ENCODE measurements at places on chromosomes 5 and 9. TPM values are rescaled to one million over a fixed set of nuclear protein-coding genes. Genes with fewer than 3 reads are reported as not detected.
A peak's percentile ranks its signal among the peaks of the same experiment; 100 is the strongest.

The PCDHGB2 gene
- 0.76 TPM for total RNA-seq

The SPINK1 gene
- total RNA-seq = not detected

The SH3PXD2B gene
- 0.33 TPM for total RNA-seq

The C9orf85 gene
- total RNA-seq = 12.6 TPM

The LRRC19 gene
- total RNA-seq = not detected

The SV2C gene
- 0.06 TPM for total RNA-seq

The KIF4B gene
- not detected for total RNA-seq

DNA sequence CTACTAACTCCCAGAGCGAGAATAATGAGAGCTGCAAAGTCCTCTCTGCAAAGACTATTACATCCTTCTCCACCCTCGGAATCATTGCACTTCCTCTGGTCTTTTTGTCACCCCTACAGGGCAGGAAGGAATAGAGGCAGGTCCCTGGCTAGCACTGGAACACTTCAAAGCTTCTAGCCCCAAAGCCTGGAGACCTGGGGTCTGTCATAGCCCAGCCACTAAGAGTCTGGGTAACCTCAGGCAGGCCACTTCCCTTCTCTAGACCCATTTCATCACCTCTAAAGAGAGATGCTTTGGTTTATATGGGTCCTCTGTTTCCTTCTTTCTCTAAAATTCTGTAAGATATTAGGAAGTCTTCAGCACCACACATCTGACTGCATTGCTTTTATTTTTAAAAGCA is 6.7 kb downstream of the ADRB2 start:
- peaks cover 7% of the 10 kb centered on the region for H3K36me3 ChIP-seq
- no peak for DNase-seq
- peak overlapping the region; percentile 93 for H3K27ac ChIP-seq
- H3K4me1 ChIP-seq = peaks cover 93% of the 10 kb centered on the region
- H3K4me3 ChIP-seq = peak overlapping the region; percentile 91
- no peaks in the 10 kb centered on the region for H3K27me3 ChIP-seq

GRCh38 chr5:159469496-159470372 is 139.4 kb upstream of the IL12B start:
- peaks cover 59% of the 10 kb centered on the region for H3K27me3 ChIP-seq
- no peak overlapping the region for H3K27ac ChIP-seq
- peaks cover 7% of the 10 kb centered on the region for H3K36me3 ChIP-seq
- peak overlapping the region; percentile 4 for H3K4me3 ChIP-seq
- peaks cover 20% of the 10 kb centered on the region for H3K4me1 ChIP-seq

GRCh38 chr9:108854641-108855528 is 901 bp downstream of the ACTL7B start:
- H3K27ac ChIP-seq = no peak overlapping the region
- H3K27me3 ChIP-seq = peaks cover 4% of the 10 kb centered on the region
- no peaks in the 10 kb centered on the region for H3K4me1 ChIP-seq
- no peaks in the 10 kb centered on the region for H3K36me3 ChIP-seq

DNA sequence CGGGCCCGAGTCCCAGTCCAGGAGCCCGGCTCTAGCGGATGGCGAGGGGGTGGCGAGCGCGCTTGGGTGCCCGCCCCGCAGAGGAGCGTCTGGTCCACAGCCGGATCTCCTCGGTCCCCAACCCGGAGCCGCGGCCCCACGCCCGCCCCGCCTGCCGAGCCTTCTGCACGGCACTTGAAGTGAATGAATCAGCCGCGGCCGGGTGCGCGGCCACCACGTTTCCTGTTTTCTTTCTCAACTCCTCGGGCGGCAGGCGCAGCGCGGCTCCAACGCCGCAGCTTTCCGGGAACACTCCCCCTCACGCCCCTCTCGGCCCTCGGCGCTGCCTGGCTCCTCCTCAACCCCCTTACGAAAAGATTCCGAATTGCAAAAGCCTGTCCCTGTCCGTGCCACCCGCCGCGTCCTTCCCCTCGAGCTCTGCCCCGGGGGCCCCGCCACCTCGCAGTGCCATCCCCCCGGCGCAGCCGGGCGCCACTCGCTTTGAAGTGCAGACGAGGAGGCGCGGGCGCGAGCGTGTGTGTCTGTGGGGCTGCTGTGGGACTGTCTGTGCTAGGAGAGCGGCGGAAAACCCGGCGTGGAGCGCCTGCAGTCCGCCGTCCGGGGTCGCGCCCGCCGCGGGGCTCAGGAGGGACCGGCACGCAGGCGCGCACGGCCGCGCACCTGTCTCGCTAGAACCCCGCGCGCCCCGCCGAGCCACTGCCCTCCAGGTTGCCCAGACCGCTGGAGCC is 456.6 kb downstream of the RAB3C start:
- peak; percentile 98 for DNase-seq
- no peaks in the 10 kb centered on the region for H3K27me3 ChIP-seq

- DNase-seq = no peak
- H3K4me1 ChIP-seq = peaks cover 11% of the 10 kb centered on the region
- H3K27me3 ChIP-seq = peaks cover 9% of the 10 kb centered on the region
- H3K36me3 ChIP-seq = no peaks in the 10 kb centered on the region
- no peak overlapping the region for H3K27ac ChIP-seq
Measured at GRCh38 chr5:173050791-173051190, 5.4 kb upstream of the CREBRF start.

GRCh38 chr5:149240354-149240998 is 31.2 kb upstream of the AFAP1L1 start:
- peaks cover 21% of the 10 kb centered on the region for H3K4me1 ChIP-seq
- no peaks in the 10 kb centered on the region for H3K27me3 ChIP-seq
- peak; percentile 88 for DNase-seq
- H3K27ac ChIP-seq = peak overlapping the region; percentile 83

GRCh38 chr5:21802869-21803490 is 1050.2 kb downstream of the CDH12 start:
- H3K4me1 ChIP-seq = no peaks in the 10 kb centered on the region
- H3K27me3 ChIP-seq = no peaks in the 10 kb centered on the region
- H3K36me3 ChIP-seq = peaks cover 5% of the 10 kb centered on the region
- H3K4me3 ChIP-seq = no peak overlapping the region
- no peak for DNase-seq
- no peak overlapping the region for H3K27ac ChIP-seq

DNA sequence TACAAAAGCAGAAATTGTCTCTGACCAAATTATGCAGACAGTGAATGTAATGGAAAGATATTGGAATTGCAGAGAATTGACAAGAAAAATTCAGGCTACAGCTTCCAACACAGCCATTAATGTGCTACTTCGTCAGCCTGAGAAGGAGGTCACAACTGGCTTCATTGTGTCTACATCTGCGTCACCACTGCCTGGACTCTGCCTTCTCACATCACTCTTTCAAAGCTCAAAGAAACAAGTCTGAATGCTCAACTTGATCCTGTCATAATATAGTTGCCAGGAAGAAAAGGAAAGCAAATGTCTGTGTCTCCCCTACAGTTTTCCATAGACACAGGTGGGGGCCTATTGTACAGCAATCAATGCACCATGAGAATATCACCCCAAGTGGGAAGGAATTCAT is 806.5 kb upstream of the CDH10 start:
- H3K4me3 ChIP-seq = no peak overlapping the region
- no peak for DNase-seq
- no peaks in the 10 kb centered on the region for H3K4me1 ChIP-seq
- peaks cover 7% of the 10 kb centered on the region for H3K36me3 ChIP-seq
- no peaks in the 10 kb centered on the region for H3K27me3 ChIP-seq

DNA sequence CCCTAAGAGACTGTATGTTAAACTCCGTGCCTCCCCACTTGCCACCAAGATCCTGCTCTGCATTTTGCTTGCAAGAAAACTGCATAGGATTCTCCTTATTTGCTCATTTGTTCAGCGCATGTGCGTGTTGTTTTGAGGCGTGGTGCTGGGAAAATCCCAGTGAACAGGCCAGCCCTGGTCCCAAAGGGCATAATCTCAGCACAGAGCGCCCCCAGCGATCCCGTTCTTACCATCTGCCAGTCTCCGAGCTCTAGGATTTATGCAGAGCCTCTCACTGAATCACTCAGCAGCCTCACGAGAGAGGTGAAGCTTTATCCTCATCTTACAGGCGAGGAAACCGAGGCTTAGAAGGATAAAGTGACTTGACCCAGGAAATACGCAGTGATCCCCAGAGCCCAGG is 11.5 kb downstream of the PRRX2 start:
- DNase-seq = no peak
- no peaks in the 10 kb centered on the region for H3K36me3 ChIP-seq
- H3K27me3 ChIP-seq = peaks cover 6% of the 10 kb centered on the region
- no peak overlapping the region for H3K27ac ChIP-seq

- H3K27me3 ChIP-seq = no peaks in the 10 kb centered on the region
- no peak overlapping the region for H3K27ac ChIP-seq
- no peak for DNase-seq
- H3K36me3 ChIP-seq = no peaks in the 10 kb centered on the region
Measured at GRCh38 chr9:133487331-133487725, 8.4 kb upstream of the SLC2A6 start.

- H3K4me1 ChIP-seq = peaks cover 9% of the 10 kb centered on the region
- H3K36me3 ChIP-seq = no peaks in the 10 kb centered on the region
Measured at GRCh38 chr9:97930972-97931371, 7.0 kb downstream of the HEMGN start.
